T-cell (primary cell): ENCODE measurements at places on chromosomes 2 and 18.

- no peaks in the 10 kb centered on the region for H3K4me1 ChIP-seq
- H3K27ac ChIP-seq, result no peak overlapping the region
- H3K27me3 ChIP-seq, result no peaks in the 10 kb centered on the region
- no peak overlapping the region for H3K4me3 ChIP-seq
Measured at GRCh38 chr2:100257939-100258338, 64.4 kb downstream of the LONRF2 start.

- no peaks in the 10 kb centered on the region for H3K4me1 ChIP-seq
- no peaks in the 10 kb centered on the region for H3K27me3 ChIP-seq
- no peaks in the 10 kb centered on the region for H3K36me3 ChIP-seq
- no peak overlapping the region for H3K27ac ChIP-seq
- DNase-seq, result no peak
Measured at GRCh38 chr2:72581560-72582181, 244.2 kb downstream of the EXOC6B start.

DNA sequence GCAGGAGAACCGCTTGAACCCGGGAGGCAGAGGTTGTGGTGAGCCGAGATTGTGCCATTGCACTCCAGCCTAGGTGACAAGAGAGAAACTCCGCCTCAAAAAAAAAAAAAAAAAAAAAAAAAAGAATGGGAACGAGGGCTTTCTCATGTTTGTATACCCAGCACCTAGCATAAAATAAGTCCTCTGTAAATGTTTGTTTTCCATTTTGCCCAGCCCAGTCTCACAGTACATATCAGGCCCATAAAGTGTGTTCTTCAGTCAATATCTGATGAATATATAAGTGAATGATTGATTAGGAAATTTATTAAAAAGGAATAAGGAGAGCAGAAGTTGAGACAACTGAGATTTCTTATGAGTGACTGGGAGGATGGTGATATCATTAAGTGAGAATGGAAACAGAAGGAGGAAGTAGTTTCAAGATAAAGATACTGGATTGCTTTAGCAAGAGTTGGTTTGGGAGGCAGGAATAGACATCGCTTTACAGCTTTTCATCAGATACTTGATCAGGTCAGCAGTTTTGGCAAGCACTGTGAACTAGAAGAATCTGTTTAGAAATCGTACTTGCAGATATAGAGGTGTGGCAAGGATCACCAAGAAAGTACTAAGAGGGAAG is 327.5 kb downstream of the KIAA1328 start:
- no peak overlapping the region for H3K4me3 ChIP-seq
- no peaks in the 10 kb centered on the region for H3K36me3 ChIP-seq
- H3K27ac ChIP-seq, result no peak overlapping the region
- no peak for DNase-seq
- no peaks in the 10 kb centered on the region for H3K27me3 ChIP-seq

DNA sequence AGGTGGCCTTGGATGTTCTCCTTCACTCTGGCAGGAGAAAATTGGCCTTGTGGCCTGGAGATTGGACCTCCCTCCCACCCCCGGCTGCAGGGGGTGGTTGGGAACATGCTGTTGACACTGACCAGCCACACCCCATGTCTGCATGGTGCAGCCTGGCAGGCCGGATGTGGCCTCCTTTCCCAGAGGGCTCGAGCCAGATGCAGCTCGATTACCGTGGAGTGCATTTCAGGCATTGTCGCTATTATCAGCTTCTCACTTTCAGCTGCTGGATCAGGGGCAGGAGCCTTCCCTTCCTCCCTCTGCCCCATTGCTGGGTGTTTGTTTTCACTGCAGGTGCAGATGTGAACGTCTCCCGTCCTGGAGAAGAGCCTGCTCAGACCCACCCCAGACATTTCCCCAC is 211.0 kb upstream of the SIX2 start:
- no peaks in the 10 kb centered on the region for H3K36me3 ChIP-seq
- H3K27ac ChIP-seq, result no peak overlapping the region
- H3K27me3 ChIP-seq, result peaks cover 41% of the 10 kb centered on the region
- no peaks in the 10 kb centered on the region for H3K4me1 ChIP-seq
- no peak for DNase-seq

DNA sequence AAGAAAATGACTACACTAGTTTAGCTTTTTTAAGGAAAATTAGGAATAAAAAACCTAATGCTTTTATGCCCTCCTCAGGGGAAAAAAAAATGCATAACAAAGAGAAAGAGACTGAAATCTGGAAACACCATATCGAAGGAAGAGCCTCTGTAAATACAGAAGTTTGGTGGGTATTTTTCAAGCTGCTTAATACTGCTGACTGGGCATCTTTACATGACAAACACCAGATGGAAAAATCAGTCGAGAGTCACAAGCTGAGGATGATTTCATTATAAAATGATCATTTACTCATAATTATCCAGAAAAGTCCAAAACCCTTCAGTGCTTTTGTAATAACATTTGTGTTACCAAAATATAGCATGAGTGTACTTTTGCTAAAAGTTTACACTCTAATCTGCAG is 1600.7 kb upstream of the ACVR2A start:
- H3K27ac ChIP-seq, result no peak overlapping the region
- H3K27me3 ChIP-seq, result no peaks in the 10 kb centered on the region
- DNase-seq, result no peak
- no peak overlapping the region for H3K4me3 ChIP-seq
- no peaks in the 10 kb centered on the region for H3K36me3 ChIP-seq

DNA sequence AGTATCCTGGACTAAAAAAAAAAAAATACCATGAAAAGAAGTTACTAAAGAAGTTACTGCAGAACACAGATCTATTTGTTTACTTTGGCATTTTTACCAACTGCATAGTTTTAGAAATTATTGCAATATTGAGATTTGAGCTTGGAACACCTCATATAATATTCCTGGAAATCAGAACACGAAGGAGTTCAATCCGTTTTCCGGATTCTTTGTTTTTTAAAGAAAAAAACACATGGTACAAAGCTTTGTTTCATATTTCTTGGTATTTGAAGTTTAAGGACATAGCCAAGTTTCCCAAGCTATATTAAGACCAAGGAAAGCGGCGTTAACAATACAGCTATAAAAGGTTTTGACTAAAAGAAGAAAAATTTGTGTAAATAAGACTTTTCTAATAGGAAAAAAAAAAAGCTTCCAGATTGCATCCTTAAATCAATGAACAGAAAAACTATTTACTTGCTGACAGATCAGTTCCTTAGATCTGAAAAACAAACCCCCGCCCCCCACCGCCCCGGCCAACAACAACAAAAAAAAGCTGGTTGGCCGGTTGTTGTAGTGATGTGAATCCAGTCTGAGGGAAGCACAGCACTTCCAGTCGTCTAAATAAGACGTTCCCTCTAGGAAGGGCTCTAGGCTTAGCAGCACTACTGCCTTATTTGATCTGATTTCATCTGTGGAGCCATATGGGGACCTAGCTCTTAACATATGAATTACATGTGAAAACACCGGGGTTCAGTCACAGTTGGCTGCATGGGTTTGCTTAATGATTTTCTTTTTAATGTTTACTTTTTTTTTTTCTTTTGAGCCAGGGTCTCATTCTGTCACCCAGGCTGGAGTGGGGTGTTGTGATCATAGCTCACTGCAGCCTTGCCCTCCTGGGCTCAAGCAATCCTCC is 2.5 kb upstream of the RHOB start:
- H3K36me3 ChIP-seq, result no peaks in the 10 kb centered on the region
- H3K27me3 ChIP-seq, result peaks cover 31% of the 10 kb centered on the region
- H3K4me1 ChIP-seq, result peaks cover 21% of the 10 kb centered on the region
- H3K4me3 ChIP-seq, result no peak overlapping the region
- H3K27ac ChIP-seq, result no peak overlapping the region

DNA sequence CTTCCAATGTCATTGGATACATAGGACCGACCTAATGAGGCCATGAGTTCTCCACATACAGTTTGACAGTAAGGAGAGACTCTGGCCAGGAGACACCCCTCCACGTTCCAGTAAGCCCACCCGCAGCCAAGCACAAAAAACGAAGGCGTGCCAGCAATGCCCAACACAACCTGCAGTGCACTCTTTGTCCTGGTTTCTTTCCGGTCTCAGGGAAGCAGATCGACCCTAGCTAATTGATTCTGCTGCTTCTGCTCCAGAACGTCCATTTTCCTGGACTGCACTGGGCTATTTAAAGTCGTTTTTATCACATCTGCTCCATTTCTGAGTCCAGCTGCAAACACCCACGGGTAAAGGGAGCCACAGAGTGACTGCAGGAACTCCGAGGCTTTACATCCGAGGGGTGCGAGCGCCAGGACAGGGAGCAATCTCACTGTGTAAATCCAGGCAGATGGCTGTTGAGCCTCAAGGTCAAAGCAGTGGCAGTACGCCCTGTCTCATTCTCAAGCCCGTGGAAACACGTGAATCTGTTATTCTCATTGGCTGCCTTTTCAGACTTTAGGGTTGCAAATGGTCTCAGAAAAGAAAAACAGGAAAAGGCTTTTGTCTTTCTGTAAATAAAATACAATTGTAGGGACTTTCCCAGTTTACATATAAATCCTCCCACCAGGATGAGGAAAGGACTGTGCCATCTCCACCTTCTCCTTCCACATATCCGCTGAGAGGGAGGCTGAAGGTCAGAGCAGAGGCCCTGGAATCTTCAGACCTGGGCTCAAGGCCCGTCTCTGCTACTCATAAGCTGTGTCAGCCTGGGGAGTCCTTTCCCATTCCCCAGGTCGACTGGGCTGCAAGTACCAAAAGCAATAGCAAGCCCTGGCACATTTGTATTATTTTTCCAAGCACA is 40.7 kb downstream of the TMEM163 start:
- H3K4me3 ChIP-seq, result no peak overlapping the region
- H3K27ac ChIP-seq, result no peak overlapping the region
- H3K27me3 ChIP-seq, result peaks cover 4% of the 10 kb centered on the region
- peaks cover 4% of the 10 kb centered on the region for H3K36me3 ChIP-seq
- DNase-seq, result no peak
- H3K4me1 ChIP-seq, result peaks cover 24% of the 10 kb centered on the region

GRCh38 chr18:46034230-46034629 is 37.8 kb downstream of the PSTPIP2 start:
- no peak overlapping the region for H3K27ac ChIP-seq
- no peak for DNase-seq
- no peak overlapping the region for H3K4me3 ChIP-seq
- H3K4me1 ChIP-seq, result no peaks in the 10 kb centered on the region

GRCh38 chr18:9287036-9287435 is 47.5 kb upstream of the TWSG1 start:
- H3K27me3 ChIP-seq, result no peaks in the 10 kb centered on the region
- no peak overlapping the region for H3K27ac ChIP-seq
- DNase-seq, result no peak
- H3K36me3 ChIP-seq, result peaks cover 6% of the 10 kb centered on the region
- H3K4me3 ChIP-seq, result no peak overlapping the region
- H3K4me1 ChIP-seq, result no peaks in the 10 kb centered on the region

DNA sequence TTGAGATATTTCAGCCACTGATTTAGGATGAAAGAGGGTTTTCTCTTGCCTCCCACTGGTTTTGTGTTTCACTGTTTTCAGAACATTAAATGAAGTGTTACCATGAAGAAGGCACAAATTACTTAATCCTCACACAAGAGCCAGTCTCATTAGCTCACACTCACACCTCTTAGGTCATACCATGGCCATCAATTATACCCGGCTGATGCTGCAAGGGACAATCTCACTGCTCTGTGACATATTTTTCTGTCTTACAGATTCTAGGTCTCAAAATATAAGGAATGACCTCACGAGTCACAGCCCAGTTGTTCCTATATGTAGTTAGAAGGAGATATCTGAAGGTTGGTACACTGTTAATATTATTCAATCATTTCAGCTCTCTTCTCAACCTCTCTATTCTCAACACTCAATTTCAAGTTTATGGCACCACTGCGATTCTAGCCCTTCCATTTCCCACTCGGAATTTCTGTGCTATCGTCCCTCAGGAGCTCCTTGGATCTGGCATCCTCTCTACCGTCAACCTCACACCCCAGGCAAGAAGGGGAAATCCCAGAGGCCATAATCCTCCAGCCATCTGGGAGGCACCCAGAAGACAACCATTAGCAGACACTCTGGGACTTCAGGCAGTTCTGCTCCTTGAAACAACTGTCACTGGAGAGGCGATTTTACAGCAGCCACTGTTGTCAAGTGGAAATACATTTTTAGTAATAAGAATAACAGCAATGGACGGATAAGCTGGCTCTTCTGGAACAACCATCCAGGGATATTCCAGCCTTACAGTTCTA is 101.9 kb downstream of the MREG start:
- H3K4me3 ChIP-seq, result no peak overlapping the region
- no peaks in the 10 kb centered on the region for H3K36me3 ChIP-seq
- no peak for DNase-seq
- no peaks in the 10 kb centered on the region for H3K27me3 ChIP-seq
- no peak overlapping the region for H3K27ac ChIP-seq
- no peaks in the 10 kb centered on the region for H3K4me1 ChIP-seq

DNA sequence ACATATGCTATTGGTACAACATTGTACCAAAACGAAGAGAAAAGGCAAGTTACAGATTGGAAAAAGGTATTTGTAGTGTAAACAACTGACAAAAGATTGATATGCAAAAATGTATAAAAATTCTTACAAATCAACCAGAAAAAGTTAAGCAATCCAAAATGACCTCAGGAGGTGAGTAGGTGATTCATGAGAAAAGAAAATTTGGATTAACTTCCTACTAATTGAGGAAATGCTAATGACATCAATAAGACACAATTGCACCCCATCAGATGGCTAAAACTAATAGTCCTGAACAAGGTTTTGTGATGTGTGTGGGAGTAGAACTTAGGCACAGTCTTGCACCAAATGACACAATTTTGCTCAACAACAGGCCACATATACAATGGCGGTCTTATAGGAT is 129.3 kb downstream of the COPS8 start:
- no peak for DNase-seq
- no peak overlapping the region for H3K27ac ChIP-seq
- no peaks in the 10 kb centered on the region for H3K36me3 ChIP-seq

DNA sequence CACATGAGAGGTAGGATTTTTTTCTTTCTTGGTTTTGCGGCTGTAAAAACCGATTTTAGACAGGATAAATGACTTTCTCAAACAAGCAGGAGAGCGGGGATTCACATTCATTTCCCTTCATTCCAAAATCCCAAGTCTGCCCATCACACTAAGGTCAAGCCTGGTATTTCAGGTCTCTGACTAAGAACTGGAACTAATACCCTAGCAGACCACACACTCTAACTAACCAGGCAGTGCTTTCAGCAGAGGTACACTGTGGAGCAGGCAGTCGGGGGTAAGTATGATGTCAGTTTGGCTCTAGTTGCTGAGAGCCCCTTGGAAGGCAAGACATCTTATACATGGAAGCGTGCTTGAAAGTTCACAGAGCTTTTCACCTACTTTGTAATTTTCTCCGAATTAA is 128.1 kb upstream of the LHCGR start:
- no peaks in the 10 kb centered on the region for H3K36me3 ChIP-seq
- no peak overlapping the region for H3K4me3 ChIP-seq
- H3K27ac ChIP-seq, result no peak overlapping the region
- H3K4me1 ChIP-seq, result no peaks in the 10 kb centered on the region
- DNase-seq, result no peak
- no peaks in the 10 kb centered on the region for H3K27me3 ChIP-seq

DNA sequence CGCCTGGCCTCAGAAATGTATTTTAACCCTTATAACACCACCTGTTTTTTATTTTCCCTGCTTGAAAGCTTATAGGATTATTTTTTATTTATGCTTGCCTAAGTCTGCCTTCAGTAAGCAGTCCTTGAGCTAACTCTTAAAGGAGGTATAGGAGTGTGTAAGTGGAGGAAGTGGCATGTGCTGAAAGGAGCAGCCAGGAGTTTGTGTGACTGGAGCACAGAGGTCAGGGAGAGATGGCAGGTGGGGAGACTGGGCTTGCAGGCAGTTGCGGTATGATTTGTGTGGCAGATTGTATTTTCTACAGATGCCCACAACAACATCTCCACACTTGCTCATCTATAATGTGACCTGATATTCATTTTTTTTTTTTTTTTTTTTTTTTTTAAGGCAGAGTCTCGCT is 27.2 kb upstream of the PAIP2B start:
- H3K27ac ChIP-seq, result no peak overlapping the region
- peaks cover 14% of the 10 kb centered on the region for H3K27me3 ChIP-seq
- no peak overlapping the region for H3K4me3 ChIP-seq
- H3K4me1 ChIP-seq, result no peaks in the 10 kb centered on the region
